ENCODE measurements at places on chromosomes 5 and 9.

DNA sequence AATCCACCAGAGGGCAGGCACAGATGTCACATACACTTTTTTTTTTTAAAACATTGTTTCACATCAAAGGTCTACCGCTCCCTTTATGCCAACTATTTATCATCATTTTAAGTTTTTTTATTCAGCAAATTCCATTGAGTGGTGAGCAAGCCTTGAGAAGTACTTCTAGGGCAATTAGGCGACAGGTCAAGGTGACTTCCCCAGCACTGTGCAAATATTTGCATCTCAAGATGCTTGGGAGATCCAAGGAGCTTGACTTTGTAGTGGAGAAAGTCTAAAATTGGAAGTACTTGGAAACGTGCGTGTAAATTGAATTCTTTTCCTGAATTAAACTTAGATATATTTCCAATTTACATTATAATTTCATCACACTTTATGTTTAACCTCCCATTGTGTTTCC lies 211.1 kb downstream of the ICE1 start:
- DNase-seq = no peak

DNA sequence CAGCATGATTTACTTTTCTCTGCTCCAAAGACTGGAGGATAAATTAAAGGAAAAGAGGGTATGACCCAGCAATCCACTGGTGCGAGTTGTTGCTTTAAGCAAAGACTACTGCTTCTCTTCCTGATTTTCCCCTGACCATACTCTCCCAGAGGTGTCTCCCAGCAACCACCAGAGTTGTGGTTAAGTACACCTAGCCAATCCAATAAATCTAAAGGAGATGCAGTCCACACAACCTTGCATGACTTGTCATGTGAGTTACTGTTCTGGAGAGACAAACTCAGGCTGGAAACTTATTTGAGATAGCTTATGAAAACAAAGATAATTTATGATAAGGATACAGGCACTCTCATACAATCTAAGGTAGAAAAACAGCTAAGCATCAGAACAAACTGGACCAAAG lies 11.9 kb downstream of the TMC1 start:
- DNase-seq = no peak

DNA sequence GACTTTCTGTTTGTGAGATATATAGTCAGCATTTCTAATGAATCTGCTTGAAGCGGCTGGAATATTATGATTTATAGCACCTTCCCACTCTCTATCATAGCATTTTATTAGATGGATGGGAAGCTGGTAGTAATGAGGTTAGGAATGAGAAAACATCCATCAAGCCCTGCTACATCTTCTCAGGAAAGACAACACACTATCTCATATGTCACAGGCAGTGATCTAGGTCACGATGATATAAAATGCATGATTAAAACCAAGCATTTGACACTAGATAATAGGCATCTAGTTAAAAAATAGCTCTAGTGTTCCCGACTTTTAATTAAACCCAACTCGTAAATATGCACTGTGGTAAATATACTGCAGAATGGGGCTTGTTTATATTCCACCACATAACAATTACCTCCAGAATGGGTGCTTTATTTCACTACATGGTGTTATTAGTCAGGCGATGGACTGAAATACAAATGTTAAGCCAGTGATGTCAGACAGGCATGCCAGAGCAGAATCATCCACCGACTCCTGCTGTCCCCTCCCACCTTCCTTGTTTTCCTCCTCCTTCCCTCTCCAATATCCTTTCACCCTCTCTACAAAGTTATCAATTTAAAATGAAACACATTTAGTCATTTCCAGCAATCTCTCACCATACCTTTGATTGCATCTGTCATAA lies 286.8 kb downstream of the SPATA31D1 start:
- DNase-seq = no peak

DNA sequence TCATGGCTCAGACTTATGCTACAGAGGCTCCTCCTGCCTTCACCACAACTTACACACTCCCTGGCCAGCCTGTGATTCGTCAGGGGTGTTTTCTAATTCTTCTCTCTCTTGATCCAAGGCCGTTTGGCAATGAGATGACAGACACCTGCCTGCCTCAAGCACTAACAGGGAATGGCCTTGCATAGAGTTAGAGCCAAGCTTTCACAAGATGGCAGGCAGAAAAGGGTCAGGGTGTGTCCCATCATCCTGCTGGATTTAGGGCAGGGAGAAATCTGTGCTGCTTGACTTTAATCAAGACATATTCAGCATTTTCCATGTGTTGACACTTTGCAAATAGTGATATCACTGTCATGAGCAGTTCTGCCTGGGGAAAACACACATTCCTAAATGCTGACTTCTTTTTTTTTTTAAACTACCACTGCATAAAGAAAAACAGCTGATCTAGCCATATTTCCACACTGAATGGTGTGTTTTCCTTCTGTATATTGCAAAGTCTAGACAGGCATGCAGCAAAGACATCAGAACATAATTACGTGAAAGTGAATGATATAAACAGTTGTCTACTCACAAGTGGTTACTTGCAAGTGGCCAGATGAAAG lies 95.0 kb upstream of the SLC25A48 start:
- no peak for DNase-seq

DNA sequence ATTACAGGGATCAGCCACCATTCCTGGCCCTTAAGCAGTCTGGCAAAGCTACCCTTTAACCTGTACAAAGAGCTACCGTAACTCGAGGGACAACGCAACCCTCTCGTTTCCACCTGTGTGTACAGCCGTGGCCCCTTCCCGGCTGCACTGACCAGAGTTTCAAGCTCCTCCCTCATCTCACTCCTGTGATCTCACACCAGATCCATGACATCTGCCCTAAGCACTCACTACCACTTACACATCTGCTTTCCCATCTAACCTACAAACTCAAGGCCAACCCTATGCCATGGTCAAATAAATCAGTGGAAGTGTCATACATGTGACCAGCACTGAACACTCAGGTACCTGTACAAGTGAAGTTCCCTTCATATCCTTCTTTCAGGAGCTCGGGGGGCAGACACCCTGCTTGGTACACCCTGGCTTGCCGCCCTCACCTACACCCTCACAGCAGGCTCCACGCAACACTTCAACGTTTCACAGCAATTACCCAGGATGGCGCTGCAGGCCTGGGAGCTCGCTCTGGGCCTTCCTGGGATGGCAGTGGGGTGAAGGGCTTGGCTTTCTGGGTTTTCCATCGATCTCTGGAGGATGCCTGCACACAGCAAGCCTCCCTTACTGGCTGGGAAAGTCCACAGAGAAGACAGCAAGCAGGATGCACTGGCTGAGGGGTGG lies 61.7 kb downstream of the PRRT1B start:
- DNase-seq = no peak

DNA sequence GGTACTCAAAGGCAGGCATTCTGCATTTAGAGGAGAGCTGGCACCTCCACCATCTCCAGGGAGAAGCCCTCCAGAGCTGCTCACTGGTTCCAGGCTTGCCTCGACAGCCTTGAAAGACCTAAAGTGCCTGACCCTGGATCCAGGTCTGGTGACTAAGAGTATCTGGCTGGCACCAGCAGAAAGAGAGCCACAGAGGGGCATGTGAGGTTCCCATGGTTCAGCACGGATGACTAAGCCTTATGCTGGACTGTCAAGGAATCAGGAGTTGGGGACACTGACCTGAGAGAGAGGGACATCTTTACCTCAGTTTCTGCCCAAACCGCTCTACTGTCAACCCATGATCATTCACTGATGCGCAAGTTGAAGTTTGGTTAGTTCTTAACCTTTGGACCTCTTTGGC lies 3.0 kb downstream of the ACTL7A start:
- no peak for DNase-seq

GRCh38 chr5:3023656-3024055 lies 272.2 kb upstream of the IRX2 start:
- no peak for DNase-seq

DNA sequence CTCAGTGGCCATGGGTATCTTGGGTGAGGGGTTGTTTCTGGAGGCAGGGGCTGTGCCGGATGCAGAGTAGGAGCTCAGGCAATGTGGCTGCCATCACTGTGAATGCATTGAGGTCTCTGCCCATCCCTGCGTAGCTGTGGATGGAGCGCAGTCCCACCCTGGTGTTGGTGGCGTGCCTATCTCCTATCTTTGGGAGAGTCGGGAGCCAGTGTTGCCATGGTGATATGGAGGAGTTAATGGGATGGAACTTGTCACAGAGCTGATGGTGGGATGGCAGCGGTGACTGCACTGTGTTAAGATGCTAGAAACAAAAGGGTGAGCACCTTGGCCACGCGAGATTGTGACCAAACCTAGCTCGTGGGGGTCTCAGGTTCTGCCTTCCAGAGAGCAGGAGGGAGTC lies 197.3 kb downstream of the MELK start:
- DNase-seq = no peak

- DNase-seq = no peak
Measured at GRCh38 chr5:4233671-4234070, 638.0 kb downstream of the IRX1 start.

DNA sequence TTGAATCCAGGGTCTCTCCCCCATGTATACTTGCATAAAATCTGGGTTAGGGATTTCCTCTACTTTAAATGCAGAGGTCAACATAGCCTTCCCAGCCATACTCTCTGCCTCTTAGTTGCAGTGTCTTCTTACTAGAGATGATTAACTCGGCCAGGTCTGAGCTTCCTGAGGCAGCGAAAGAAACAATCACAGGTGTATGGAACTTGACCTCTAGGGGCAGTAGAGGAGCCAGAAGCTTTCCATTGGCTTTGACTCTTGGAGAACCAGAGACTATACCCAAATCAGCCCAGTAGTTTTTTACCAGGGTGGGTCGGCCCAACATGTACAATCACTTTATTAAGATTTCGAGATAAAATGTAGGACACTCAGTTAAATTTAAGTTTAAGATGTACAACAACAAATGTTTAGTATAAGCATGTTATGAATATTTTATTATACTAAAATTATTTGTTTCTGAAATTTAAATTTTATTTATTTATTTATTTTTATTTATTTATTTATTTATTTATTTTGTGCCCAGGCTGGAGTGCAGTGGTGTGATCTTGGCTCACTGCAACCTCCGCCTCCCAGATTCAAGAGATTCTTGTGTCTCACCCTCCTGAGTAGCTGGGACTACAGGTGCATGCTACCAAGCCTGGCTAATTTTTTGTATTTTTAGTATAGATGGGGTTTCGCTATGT lies 48.0 kb upstream of the DMRT3 start:
- no peak for DNase-seq

GRCh38 chr5:142382186-142382585 lies 57.4 kb upstream of the SPRY4 start:
- no peak for DNase-seq

GRCh38 chr9:75092766-75093165 lies 4.5 kb downstream of the OSTF1 start:
- no peak for DNase-seq
